Karpas-422 (cell line): ENCODE measurements at places on chromosomes 6 and 20. TPM values are rescaled to one million over a fixed set of nuclear protein-coding genes. Genes with fewer than 3 reads are reported as not detected.

Gene PPP1R16B
- 0.04 and 0.15 TPM in 2 replicates for total RNA-seq

Gene DBNDD2
- 0.22 TPM in 1 of 2 replicates, not detected in the other for total RNA-seq

Gene NRN1
- 6.3 and 7.9 TPM in 2 replicates for total RNA-seq

Gene ZBP1
- 2.9 and 7.6 TPM in 2 replicates for total RNA-seq

Gene PHIP
- total RNA-seq = 27.6 and 52.4 TPM in 2 replicates

Gene ESR1
- 4.1 and 5.4 TPM in 2 replicates for total RNA-seq

Gene DDO
- total RNA-seq = not detected in 2 replicates

Gene ELOVL4
- total RNA-seq = not detected in 2 replicates

Gene PRDM1
- 0.11 and 0.54 TPM in 2 replicates for total RNA-seq

Gene ULBP1
- 1.0 and 5.1 TPM in 2 replicates for total RNA-seq

Gene SLC22A3
- total RNA-seq = not detected in 2 replicates

Gene SIRPB1
- 0.18 and 0.45 TPM in 2 replicates for total RNA-seq

GRCh38 chr20:45796337-45797065, 4.7 kb downstream of the DNTTIP1 start:
- H3K4me1 ChIP-seq = peaks cover 12% of the 10 kb centered on the region
- no peak overlapping the region for H3K27ac ChIP-seq
- H3K27me3 ChIP-seq = no peaks in the 10 kb centered on the region
- H3K36me3 ChIP-seq = peaks cover 30% of the 10 kb centered on the region
- no peak overlapping the region for H3K4me3 ChIP-seq

GRCh38 chr6:47922391-47922790, 140.6 kb downstream of the OPN5 start:
- no peak overlapping the region for H3K4me3 ChIP-seq
- no peak for DNase-seq
- no peaks in the 10 kb centered on the region for H3K36me3 ChIP-seq
- H3K4me1 ChIP-seq = no peaks in the 10 kb centered on the region
- H3K27ac ChIP-seq = no peak overlapping the region
- H3K27me3 ChIP-seq = no peaks in the 10 kb centered on the region

DNA sequence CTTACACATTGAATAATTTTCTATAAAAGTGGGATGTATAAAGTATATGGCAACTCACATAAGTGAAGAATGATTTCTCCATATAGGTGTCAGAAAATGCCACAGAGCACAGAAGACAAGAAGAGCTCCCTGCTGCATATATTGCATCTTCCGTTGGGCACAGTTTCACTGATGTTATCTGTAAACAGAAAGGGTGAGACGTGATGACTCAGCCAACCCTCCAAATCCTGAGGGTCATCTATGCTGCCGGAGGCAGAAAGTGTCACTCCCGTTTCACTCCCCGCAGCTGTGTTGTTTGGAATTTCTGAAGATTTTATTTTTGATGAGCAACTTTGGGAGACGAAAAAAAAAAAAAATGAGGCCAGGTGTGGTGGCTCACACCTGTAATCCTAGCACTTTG, 644.1 kb downstream of the C6orf118 start:
- no peaks in the 10 kb centered on the region for H3K36me3 ChIP-seq
- no peak overlapping the region for H3K4me3 ChIP-seq
- H3K27me3 ChIP-seq = no peaks in the 10 kb centered on the region
- no peak for DNase-seq
- H3K27ac ChIP-seq = no peak overlapping the region

- no peak overlapping the region for H3K27ac ChIP-seq
- H3K27me3 ChIP-seq = no peaks in the 10 kb centered on the region
- H3K4me3 ChIP-seq = no peak overlapping the region
Measured at GRCh38 chr20:38084425-38084951, 50.9 kb downstream of the RPRD1B start.

DNA sequence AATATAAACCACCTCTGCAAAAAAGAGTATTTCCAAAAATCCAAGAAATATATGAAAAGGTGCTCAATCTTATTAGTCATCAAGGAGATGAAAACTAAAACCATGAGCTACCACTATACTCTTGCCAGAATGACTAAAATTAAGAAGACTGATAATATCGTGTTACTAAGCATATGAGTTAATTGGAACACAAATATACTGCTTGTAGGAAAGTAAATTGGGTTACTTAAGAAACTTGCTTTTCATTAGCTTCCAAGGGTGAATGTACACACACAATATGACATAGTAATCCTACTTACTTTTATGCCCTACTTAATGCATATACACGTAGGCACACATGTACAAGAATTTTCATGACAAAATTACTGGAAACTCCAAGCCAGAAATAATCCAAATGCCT, 3.4 kb downstream of the THEMIS start:
- H3K4me1 ChIP-seq = no peaks in the 10 kb centered on the region
- no peak for DNase-seq
- no peaks in the 10 kb centered on the region for H3K36me3 ChIP-seq
- H3K27ac ChIP-seq = no peak overlapping the region
- H3K4me3 ChIP-seq = no peak overlapping the region

DNA sequence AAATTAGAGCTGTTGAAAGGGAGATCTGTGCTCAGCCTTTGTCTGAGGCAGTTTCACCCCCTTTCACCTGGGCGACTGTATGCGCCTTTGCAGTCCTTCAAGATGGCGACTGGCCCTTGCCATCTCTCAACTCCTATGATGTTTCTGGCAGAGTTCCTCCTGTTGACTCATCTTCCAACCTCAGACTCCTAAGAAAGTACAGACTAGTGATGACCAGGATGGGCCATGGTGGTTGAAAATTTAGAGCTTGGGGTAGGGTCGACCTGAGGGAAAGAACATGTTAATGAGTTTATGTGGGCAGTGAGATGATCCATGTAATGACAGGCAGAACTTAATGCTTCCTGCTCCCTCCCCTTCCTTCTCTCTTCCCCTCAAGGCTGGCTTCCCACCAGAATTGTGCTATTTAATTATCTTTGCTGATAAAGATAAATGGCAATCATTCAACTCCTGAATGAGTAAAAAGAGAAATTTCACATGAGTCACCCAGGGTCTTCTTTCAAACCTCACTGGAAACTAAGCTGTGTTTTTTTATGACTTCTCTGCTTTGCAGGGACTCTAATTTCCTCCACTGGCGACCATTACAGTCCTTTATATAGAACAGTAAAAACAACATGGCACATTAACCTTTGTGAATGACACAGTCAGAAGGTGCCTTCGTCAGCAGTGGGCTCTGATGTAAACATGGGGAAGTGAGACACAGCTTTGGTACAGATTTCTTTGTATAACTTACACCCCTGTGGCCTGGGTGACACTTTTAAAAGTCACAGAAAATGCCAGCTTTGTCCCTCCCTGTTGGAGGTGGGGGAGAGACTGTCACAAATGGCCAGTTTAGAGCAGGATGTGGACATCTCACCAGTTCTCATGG, 103.5 kb downstream of the SCP2D1 start:
- no peaks in the 10 kb centered on the region for H3K4me1 ChIP-seq
- H3K27me3 ChIP-seq = no peaks in the 10 kb centered on the region
- H3K36me3 ChIP-seq = no peaks in the 10 kb centered on the region
- no peak overlapping the region for H3K27ac ChIP-seq

DNA sequence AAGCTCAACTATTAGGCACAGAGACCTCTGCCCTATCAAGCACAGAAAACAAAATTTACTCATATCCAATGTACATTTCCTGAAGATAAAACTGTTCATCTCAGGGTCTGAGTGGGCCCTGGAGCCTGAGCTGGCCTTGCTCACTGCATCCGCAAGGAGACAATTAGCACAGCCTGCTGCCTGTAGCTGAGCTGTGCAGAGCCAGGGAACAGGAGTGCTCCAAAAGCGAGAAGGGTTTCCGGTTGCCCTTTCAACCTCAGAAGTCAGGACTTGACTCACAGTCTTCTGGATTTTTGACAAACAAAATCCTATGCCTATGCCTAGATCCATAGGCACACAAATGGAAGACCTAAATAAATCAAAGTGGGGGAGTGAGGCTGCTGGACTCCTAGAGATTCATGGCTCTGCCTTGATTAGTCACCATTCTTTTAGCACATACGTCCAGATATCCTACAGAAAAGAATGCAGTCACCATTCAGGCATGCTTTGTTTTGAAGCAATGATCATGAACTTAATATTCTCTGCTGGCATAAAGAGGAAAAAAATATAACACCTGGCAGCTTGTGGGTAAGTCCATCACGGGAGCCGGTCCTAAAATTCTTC, 73.5 kb downstream of the BFSP1 start:
- H3K4me3 ChIP-seq = no peak overlapping the region
- H3K27ac ChIP-seq = no peak overlapping the region
- no peaks in the 10 kb centered on the region for H3K27me3 ChIP-seq
- DNase-seq = no peak
- H3K36me3 ChIP-seq = no peaks in the 10 kb centered on the region
- no peaks in the 10 kb centered on the region for H3K4me1 ChIP-seq

GRCh38 chr6:154510144-154510905, at the start of gene CNKSR3:
Gene CNKSR3 (minus strand): TSS chr6:154510685. CDS start chr6:154510114, 571 bp downstream.
- H3K4me3 ChIP-seq = no peak within 1 kb of the TSS
- H3K4me1 ChIP-seq = no peaks in the 10 kb centered on the region
- no peaks in the 10 kb centered on the region for H3K27me3 ChIP-seq
- no peak for DNase-seq
- no peak within 1 kb of the TSS for H3K27ac ChIP-seq
- H3K36me3 ChIP-seq = no peaks in the 10 kb centered on the region

GRCh38 chr6:33768644-33769120, 20.2 kb downstream of the LEMD2 start:
- H3K36me3 ChIP-seq = no peaks in the 10 kb centered on the region
- DNase-seq = peak; percentile 83
- H3K27ac ChIP-seq = no peak overlapping the region
- no peak overlapping the region for H3K4me3 ChIP-seq
- no peaks in the 10 kb centered on the region for H3K27me3 ChIP-seq
- H3K4me1 ChIP-seq = no peaks in the 10 kb centered on the region

GRCh38 chr6:146289816-146290588, 253.6 kb upstream of the RAB32 start:
- no peaks in the 10 kb centered on the region for H3K27me3 ChIP-seq
- no peak overlapping the region for H3K4me3 ChIP-seq
- H3K36me3 ChIP-seq = no peaks in the 10 kb centered on the region
- H3K4me1 ChIP-seq = no peaks in the 10 kb centered on the region
- DNase-seq = peak; percentile 48

DNA sequence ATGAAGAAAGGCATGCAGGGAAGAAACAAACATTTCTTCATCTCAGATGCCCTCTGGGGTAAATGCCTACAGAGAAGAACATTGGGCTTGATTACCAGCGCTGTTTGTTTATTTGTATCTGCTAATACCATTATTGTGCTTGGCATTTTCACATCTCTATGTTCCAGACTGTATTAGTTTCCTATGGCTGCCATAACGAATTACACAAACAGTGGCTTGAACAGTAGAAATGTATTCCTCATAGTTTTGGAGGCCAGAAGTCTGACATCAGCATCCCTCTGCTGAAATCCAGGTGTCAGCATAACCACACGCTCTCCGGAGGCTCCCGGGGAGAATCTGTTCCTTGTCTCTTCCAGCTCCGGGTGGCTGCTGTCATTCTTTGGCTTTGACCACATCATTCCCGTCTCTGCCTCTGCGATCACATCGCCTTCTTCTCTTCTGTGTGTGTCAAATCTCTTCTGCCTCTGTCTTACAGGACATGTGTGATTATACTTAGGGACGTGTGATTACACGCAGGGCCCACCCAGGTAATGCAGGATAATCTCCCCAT, 241.6 kb upstream of the SUPT3H start:
- no peaks in the 10 kb centered on the region for H3K27me3 ChIP-seq
- no peaks in the 10 kb centered on the region for H3K4me1 ChIP-seq
- no peak overlapping the region for H3K27ac ChIP-seq
- DNase-seq = no peak
- no peaks in the 10 kb centered on the region for H3K36me3 ChIP-seq

- H3K4me3 ChIP-seq = no peak overlapping the region
- no peak for DNase-seq
- H3K4me1 ChIP-seq = no peaks in the 10 kb centered on the region
- no peaks in the 10 kb centered on the region for H3K36me3 ChIP-seq
Measured at GRCh38 chr6:81743649-81744048, 8.8 kb downstream of the TENT5A start.

GRCh38 chr6:98308564-98308963, 525.8 kb upstream of the POU3F2 start:
- no peaks in the 10 kb centered on the region for H3K4me1 ChIP-seq
- no peak overlapping the region for H3K27ac ChIP-seq
- H3K36me3 ChIP-seq = no peaks in the 10 kb centered on the region
- no peaks in the 10 kb centered on the region for H3K27me3 ChIP-seq
- no peak for DNase-seq

GRCh38 chr6:72522735-72523141, 99.1 kb upstream of the KCNQ5 start:
- H3K4me3 ChIP-seq = no peak overlapping the region
- no peaks in the 10 kb centered on the region for H3K36me3 ChIP-seq
- peaks cover 7% of the 10 kb centered on the region; the same call in 1 of the 2 replicates for H3K4me1 ChIP-seq
- peak; percentile 78 for DNase-seq
- no peaks in the 10 kb centered on the region for H3K27me3 ChIP-seq

DNA sequence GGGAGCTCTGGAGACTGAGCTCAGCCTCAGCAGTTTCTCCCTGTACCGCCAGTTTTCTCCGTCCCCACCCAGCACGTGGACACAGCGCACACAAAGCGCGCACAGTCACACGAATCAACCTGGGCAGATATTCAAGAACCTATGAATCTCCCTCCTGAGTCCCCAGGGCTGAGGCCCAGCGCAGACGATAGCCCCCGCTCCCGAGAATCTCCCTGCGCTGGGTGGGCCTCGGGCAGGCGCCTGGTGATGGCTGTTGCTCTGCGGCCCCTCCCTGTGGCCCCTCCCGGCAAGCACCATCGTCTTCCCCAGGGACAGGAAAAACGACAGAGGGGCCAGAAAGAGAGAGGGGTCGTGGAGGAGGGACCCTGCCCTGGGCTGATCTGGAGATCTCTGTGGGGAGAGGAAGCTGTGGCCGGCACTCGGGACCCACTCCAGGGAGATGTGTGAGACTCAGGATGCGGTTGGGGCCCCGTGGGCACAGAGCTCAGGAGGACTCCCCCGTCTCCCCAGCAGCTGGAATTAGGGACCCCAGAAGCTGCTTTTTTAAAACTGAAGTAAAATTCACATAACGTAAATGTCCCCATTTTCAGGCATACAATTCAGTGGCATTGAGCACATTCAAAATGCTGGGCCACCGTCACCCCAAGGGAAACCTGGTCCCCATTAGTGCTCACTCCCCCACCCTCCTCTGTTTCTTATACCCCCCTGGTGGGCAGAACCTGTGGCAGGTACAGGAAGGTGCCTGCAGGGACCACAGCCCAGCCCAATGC, 330.8 kb downstream of the TAF4 start:
- no peaks in the 10 kb centered on the region for H3K27me3 ChIP-seq
- H3K27ac ChIP-seq = no peak overlapping the region
- peaks cover 13% of the 10 kb centered on the region for H3K4me1 ChIP-seq
- no peak for DNase-seq
- no peak overlapping the region for H3K4me3 ChIP-seq

GRCh38 chr6:15458021-15458459, 204.8 kb downstream of the DTNBP1 start:
- H3K4me3 ChIP-seq = no peak overlapping the region
- no peaks in the 10 kb centered on the region; the same call in 1 of the 2 replicates for H3K4me1 ChIP-seq
- H3K36me3 ChIP-seq = no peaks in the 10 kb centered on the region
- no peak overlapping the region for H3K27ac ChIP-seq
- DNase-seq = no peak
- no peaks in the 10 kb centered on the region for H3K27me3 ChIP-seq
